AG08396 (cell line): ENCODE measurements at places on chromosomes 11 and 22.

- no peak for DNase-seq
These were observed 54.4 kb downstream of the FCHSD2 start for GRCh38 chr11:73087730-73088129.

DNA sequence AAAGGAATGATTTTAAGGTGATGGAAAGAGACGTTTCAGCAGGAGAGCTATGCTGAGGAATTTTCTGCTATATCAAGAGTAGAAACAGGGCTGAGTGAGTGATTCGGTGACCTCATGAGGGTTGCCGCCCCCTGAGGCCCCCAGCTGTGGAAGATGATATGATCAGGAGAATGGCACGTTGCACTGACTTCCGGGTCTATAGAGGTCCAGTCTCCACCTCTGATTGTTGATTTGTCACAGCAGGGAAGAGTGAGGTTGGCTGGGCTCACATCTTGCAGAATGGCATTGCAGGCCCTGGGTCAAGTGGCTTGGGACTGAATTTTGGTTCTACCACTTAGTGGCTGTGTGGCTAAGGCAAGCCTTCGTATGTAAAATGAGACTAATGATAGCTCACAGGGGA is 205.1 kb downstream of the SNX19 start:
- DNase-seq = no peak

GRCh38 chr11:82080160-82080559 is 653.5 kb downstream of the FAM181B start:
- DNase-seq = no peak

GRCh38 chr11:92251980-92252379 is 27.4 kb downstream of the FAT3 start:
- DNase-seq = peak; percentile 19

DNA sequence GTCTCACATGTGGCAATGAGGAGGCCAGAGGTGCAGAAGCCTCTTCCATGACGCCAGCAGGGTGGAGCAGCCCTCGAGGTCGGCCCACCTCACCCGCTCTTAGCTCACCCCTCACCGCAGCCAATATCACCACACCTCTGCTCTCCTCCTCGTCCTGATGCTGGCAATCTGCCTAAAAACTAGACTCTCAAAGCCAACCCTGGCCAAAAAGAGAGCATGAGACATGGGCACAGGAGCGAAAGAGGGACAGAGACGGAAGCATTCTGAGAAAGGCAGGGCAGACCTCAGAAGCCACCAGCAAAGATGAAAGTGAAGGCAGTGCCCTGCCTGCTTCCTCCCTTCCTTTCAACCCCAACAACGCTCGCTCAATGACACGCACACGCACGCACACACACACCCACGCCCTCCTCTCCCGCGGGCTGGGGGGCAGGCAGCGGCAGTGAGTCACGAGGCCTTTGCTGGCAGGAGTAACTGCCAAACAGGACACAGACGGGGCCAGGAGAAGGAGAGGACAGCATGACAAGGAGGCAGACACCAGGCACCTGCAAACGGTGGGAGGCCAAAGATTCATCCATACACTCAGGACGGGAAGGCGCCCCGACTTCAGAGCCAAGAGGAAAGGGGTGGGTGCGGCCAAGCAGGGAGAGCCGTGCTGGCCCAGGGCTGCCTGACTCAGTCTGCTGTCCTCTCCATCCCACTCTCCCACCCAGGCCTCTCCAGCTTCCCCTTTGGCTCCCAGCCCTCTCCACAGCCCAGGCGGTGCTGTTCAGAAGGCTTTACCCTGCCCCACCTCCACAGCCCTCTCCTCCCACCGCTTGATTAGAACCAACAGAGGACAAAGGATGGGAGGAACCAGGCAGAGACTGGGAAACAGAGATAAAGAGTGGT is 11.4 kb downstream of the IGSF9B start:
- peak; percentile 51 for DNase-seq

DNA sequence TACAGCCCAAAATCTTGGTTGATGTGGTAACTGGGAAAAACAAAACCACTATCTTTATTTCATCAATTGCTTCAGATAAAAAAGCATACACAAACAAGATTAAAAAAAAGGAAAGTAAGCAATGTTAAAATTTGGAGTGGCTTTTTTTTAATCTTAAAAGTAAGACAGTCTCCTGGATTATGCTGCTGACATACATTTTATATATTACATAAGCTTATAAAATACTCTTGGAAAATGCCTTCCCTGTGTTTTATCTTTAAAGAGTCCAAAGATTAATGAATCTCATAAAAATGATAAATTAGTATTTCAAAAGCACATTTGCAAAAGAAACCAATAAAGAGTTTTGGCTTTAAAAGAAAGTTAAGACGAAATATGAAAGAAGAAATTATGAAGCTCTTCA is 132.7 kb downstream of the DLG2 start:
- no peak for DNase-seq

DNA sequence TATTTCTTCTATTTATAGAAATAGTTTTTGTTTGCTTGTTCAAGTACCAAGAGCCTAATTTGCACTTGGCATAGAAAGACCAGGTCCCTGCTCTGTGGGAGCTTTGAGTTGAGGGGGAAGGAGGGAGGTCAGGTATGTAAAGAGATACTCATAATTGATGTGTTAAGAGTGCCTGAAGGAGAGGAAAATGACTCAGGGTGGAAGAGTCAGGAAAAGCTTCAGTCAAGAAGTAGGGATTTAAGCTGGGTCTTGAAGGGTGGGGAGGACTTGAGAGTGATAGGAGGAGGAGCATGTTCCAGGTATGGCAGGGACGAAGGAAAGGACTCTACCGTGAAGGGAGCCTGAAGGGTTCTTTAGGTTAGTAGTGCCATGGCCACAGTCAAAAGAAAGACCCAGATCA is 9.0 kb downstream of the RBX1 start:
- no peak for DNase-seq

DNA sequence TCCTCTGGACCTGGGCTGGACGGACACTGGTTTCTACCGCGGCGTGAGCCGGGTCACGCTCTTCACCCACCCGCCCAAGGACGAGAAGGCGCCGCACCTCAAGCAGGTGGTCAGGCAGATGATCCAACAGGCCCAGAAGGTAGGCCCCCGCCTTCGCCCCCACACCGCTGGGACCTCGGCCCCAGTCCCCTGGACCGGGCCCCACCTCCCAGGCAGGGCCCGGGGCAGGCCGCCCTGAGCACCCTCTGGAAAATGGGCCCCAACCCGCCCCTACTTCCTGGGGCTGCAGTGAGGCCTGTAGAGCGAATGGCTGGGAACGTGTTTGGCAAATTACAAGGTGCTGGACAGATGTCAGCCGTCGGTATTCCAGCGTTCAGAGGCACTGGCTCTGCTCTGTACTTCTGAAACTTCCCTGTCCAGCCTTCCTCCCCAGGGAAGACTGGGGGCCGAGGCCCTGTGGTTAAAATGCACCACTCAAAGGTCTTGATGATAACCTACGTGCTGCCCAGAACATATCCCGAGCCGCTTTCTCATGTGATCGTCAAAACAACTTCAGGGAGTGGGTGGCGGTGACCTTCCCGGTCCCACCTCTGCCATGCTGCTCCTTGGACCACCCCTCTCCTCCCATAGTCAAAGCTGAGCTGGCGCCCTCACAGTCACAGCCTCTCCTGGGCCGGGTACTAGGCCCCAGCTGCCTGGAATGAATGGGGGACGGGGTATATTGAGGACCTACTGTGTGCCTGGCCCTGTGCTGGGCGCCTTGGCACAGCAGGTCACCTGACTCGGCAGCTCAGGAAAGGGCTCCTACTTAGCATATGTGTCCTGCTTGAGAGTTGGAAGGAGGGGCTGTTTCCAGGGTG is 869 bp downstream of the FAM83F start:
- no peak for DNase-seq

DNA sequence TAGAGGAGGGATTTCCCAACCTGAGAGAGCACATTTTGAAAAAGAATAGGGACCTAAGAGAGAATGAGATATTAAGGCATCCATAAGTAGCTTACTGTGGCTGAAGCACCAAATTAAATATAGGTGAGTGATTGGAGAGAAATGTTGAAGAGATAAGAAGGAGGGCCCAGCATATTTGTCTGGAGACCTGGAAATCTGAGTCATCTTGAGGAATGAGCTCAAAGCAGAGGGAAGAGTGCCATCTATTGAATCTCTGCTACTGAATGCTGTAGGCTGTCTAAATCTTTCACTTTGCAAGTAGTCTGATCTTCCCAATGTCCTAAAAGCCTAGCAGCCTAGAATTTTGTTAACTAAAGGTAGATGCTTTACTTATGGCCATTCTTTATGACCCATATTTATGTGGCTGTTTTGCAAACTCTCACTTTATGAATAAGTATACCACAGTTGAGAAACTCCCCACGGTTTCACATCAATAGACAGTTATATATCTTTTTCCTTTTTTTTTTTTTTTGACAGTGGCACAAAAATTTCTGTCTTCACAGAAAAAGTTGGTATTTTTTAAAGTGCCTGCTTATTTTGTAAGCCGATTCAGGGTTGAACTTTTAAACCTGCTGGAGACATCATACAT is 2093.5 kb downstream of the LRRC4C start:
- DNase-seq = no peak

- peak; percentile 28 for DNase-seq
These were observed 26.8 kb upstream of the RAG1 start for GRCh38 chr11:36540998-36541397.

DNA sequence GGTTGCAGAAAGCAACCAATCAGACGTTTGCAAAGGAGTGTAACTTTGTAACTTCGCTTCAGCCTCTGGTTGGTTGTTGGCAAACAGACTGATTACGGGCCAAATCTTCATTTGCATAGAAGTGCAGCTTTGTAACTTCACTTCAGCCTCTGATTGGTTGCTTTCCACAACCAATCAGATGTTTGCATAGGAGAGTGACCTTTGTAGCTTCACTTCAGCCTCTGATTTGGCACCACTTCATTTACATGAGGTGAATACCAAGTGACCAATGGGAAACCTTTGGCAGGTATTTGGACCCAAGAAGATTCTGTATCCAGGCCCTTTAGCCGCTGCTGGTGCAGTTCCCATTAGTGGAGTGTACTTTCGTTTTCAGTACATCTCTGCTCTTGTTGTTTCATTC is 16.0 kb downstream of the USP47 start:
- no peak for DNase-seq

DNA sequence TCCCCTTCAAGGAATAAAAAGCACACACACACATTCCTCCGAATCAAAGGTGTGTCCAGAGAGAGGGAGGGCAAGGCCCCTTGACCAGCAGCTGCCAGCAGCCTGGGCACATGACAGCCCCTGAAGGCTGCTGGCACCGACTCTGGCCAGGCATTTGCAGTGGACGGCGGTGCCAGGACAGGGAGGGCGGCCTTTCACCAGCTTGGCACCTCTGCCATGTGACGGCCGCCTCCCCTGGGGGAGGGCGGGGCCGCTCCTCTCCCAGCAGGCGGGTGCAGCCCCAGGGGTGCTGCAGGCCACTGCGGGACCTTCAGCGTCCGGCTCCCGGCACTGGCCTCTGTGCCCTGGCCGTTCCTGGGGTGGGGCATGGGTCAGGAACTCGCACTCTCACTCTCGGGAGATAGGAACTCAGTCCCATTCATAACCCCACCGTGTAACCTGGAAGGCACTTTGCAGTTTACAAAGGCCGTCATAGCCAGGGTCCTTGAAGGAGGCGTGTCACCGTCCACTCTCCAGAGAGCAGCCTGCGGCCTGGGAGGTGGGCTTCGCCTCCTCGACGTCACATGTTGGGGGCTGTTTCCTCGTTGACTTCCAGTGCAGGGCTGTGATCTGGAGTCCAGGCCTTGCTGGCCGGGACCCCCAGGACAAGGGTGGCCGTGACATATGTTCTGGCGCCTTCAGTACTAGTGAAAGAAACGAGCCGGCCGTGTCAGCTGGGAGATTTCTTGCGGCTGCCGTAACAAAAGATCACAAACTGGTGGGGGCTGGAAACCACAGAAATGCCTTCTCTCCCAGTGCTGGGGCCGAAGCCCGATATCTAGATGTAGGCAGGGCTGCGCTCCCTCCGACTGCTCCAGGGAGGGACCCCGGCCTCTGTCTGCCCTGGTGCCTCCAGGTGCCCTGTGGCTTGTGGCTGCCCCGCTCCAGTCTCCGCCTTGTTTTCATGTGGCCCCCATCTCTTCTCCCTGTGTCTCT is 39.9 kb upstream of the SMIM38 start:
- no peak for DNase-seq

DNA sequence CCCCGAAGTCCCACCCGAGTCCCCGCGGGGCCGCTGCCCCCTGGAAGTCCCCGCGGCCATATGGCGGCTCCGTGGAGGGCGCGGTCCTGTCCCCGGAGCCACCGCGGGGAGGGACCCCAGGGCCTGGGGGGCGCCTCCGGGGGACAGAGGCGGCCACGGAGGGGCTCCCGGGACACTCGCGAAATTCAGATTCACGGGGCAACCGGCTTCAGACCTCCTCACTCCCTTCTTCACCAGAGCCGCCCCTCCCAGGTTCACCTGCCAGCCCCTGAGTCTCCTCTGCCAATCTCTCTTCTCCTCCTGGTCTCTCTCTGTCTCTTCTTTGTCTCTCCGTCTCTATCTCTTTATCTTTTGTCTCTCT is 28.2 kb upstream of the TOLLIP start:
- DNase-seq = no peak

GRCh38 chr22:31734512-31734911 is 15.4 kb downstream of the PRR14L start:
- DNase-seq = peak; percentile 52

DNA sequence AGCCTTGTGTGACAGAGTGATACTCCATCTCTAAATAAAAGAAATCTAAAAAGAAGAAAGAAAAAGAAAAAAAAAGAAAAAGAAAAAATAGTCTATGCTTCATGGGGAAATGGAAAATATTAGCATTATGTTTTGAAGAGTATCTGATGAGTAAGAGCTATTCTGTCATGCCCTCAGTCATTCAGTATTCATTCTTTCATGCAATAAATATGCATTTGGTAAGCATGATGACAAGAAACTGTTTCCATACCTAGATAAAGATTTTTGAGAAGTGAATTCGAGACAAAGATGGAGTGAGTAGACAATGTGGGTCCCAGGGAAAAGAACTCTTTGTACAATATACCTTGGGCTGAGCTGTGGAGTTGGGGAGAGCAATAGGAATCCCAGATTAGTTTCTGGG is 6.2 kb upstream of the IFTAP start:
- no peak for DNase-seq

GRCh38 chr11:11374358-11375148 is 21.5 kb upstream of the CSNK2A3 start:
- DNase-seq = no peak

DNA sequence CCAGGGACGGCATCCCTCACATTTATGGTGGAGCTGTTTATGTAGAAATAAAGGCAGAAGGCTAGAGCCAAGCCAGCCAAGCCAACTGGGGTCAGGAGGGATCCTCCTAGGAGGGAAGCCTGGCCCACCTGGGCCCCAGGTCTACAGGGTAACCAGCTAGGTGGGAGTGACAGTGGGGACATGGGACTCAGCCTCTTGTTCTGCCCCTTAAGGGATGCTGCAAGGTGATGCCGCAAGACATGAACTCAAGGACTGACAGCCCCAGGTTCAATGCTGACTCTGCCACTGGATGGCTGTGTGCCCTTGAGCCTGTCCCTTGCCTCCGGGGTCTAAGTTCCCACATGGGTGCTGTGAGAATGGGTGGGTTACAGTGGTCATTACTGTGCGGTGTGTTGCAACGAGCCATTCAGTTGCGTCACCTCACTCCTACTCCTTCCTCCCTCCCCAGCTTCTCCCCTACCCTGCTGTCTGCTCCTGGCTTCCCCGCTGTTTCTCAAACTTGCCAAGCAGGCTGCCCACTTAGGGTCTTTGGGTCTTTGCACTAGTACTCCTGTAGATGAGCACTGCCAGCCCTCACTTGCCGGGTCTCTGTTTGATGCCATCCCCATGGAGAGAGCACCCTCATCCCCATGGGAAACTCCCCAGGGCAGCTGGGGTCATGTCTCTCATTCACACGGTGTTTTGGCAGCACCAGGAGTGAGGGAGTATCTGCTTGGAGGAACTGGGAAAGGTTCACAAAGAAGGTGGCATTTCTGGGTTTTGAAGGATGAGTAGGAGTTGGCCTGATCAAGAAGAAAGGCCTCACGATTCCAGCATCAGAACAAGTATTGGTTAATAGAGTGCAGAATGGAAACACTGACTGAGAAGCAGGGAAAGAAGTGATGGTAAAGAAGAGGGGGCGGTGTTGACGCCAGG is 43.0 kb upstream of the RTL6 start:
- no peak for DNase-seq
